ENCODE measurements at places on chromosomes 16 and 17.
A peak's percentile ranks its signal among the peaks of the same experiment; 100 is the strongest.

- DNase-seq = no peak
Measured at GRCh38 chr17:71329310-71330098, 791.3 kb upstream of the SOX9 start.

DNA sequence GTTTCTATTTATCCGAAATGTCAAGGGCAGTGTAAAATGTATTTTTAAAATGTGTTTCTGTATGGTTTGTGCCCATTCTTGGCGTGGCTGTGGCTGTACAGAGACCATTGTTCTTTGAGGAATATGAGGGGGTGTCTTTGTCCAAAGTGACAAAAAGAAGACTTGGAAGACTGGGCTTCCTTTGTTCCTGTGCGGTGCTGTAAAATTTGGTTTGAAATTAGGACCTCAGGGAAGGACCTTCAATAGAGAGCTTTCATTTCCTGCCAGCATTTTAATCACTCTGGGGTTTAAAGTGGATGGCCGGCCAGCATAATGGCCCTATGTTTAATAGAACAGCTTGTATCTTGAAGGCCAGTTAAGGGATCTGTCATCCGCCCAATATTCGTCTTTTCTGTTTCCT is 190.1 kb upstream of the TBX2 start:
- no peak for DNase-seq

DNA sequence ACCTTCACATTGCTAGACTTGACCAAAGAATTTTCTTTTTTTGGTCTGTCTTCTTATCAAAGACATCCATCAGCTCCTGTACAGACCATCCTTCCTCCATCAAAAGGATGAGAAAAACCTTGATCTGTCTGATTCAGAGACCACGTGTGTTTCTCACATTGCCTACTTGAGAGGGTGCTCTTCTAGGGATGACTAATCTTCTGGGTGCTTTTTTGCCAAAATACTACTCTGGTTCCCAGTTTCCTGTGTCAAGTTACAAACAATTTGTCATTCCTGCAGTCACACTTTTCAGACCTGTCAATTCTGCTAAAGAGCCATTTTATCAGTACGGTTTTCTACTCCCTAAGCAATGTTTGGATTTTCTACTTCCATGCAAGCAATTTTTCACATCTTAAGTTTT is 492.2 kb downstream of the CDH11 start:
- no peak for DNase-seq

DNA sequence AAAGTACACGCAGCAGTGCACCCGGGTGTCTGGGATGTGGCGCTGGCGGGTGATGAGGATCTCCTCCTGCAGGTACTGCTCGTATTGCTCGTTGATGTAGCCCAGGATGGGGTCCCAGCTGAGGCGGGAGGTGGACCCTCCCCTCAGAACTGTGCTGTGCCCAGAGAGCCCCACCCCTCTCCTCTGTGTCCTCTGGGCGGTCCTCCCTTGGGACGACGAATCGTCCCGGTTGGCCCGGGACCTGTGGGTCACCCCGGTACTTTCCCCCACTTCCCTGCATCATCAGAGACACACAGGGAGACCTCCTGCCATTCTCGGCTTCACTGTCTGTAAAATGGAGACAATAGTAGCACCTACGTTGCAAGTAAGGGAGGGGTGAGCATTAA is 4.2 kb downstream of the SEPTIN12 start:
- no peak for DNase-seq

DNA sequence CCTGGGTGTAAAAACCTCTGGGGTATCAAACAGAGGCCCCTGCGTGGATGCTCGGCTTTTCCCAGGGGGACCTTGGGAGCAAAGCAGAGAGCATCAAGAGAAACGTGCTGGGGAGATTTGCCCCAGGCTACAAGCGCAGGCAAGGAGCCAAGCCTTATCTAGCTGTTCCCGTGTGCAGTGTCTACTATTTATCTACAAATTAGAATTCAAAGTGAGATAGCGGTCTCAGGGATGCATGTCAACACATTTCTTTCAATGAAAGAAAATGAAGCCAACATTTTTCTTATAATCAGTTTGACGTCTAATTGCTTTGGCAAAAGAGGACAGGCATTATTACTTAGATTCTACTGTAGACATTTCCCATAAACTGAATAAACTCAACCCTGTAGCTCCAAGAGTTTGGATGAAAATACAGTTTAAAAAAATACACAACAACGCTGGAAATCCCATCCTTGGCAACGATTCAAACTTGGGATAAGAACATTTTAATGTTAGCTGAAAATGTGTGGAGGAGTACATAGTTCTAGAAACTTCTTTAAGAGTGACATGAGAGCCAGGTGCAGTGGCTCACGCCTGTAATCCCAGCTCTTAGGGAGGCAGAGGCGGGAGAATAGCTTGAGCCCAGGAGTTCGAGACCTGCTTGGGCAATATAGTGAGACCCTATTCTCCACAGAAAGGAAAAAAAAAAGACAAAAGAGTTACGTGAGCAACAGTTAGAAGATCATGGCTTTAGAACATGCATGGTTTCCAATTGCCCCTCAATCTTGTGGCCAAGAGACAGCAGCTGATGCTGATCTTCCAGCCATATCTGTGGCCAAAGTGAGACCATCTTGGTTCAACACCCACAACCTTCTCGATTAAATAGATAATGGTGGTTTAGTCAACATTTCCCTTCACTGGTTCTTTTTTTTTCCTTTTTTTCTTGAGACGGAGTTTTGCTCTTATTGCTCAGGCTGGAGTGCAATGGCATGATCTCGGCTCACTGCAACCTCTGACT is 7.2 kb downstream of the SPNS3 start:
- DNase-seq = no peak

DNA sequence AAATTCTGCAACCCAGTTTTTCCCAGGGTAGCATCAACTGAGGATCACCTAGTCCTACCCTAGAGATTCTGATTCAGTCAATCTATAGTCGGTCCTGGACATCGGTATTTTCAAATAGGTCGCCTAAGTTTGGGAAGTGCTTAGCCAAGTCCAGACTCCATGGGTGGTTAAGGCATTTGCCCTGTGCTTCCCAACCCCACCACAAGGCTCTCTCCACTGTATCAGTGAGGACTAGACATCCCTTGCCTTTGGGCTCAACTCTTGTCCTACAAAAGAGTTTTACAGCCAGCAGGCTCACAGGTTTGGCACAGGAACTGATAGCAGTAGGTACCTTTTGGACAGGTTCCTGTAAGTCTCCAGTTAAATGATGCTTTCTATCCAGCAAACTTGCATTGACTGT is 13.8 kb downstream of the HYDIN start:
- no peak for DNase-seq

- DNase-seq = no peak
Measured at GRCh38 chr17:41301916-41302901, at the start of gene KRTAP29-1. TSS of gene KRTAP29-1 (minus strand) at chr17:41302851. CDS start at chr17:41302851, 0 bp downstream.

- DNase-seq = no peak
Measured at GRCh38 chr17:75111777-75112335, 2.1 kb downstream of the ARMC7 start.

- DNase-seq = no peak
Measured at GRCh38 chr17:1976683-1977064, 48.5 kb downstream of the RTN4RL1 start.

DNA sequence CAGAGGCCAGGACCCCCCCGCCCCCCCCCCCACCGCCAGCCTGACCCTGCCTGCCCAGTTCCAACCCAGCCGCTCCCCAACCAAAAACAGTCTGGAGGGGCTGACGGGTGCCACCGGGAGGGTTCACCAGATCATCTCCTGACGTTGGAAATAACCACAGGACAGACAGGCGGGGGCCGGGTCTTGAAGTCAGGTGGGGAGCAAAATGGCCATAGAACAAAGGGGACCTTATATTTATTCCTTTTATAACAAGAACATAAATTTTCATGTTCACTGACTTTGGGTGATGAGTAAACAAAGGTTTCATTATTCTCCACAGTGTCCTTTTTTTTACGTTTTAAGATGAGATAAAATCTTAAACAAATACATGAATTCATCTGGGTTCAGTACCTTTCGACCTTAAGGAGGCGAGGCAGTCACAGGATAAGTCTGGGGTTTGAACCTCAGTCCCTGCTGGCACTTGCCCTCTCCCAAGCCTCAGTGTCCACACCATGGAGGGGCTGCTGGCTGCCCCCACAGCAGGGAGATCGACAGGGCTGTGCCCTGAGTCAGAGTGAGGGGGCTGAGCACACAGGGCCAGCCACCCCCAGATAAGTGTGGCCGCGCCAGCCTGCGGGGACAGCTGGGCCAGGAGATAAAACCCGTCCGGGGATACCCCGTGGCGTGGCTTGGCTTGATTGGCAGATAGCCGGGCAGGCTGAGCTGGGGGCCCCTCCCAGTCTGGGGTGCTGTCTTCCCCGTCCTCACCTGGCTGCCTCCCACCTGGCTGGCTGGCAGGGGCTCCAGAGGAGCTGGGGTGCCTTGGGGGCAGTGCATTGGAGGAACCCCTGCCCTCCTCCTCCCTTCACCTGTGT is 15.0 kb downstream of the SLC7A5 start:
- DNase-seq = no peak

GRCh38 chr17:75010683-75011400 is 1.6 kb upstream of the MRPL58 start:
- DNase-seq = no peak

- peak; percentile 89 for DNase-seq
Measured at GRCh38 chr17:42436391-42436790, 13.3 kb upstream of the CAVIN1 start.

DNA sequence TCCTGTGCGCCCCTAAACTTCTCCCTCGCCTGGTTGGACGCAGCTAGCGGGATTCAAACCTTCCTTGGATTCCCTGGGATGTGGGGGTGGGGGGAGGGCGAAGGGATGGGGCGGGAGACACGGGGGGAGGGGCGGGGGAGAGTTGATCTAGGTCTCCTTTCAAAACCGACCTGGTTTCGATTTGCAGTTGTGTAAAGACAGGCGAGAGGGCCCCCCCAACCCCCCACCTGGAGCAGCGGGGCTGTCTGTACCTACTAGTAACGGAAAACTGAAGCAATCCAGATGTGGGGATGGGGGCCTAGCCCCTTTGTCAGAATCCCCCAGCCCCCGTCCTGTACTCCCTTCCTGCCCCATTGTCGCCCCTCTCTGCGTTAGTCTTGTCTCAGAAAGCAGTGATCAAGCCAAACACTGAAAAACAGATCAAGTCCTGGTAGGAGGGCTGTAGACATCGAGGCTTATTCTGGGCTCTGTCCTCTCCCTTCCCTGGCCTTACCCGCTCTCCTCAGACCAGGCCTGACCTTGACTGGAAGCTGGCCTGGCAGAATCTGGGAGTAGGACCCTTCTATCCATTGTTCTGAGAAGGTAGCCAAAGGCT is 902 bp downstream of the DLX4 start:
- no peak for DNase-seq

- no peak for DNase-seq
Measured at GRCh38 chr16:59510008-59510424, 775.9 kb upstream of the GOT2 start.

DNA sequence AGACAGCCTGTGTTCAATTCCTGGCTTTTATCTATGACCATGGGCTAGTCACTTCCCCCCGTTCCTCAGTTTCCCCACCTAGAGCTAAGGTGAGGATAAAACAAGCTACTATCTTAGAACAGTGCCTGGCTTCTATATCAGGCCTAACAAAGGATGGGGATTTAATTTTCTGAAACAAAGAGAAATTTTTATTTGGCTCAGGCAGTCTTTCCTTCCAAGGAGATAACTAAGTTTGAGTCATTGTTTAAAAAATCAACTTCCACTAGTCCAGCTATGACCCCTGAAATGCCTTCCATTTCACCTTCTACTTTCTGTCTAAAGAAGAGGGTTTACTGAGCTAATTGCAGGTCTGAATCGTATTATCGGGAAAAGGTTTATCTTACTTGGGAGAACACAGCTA is 99.0 kb downstream of the CMIP start:
- no peak for DNase-seq

GRCh38 chr16:4500272-4500671 is 24.1 kb downstream of the HMOX2 start:
- no peak for DNase-seq

DNA sequence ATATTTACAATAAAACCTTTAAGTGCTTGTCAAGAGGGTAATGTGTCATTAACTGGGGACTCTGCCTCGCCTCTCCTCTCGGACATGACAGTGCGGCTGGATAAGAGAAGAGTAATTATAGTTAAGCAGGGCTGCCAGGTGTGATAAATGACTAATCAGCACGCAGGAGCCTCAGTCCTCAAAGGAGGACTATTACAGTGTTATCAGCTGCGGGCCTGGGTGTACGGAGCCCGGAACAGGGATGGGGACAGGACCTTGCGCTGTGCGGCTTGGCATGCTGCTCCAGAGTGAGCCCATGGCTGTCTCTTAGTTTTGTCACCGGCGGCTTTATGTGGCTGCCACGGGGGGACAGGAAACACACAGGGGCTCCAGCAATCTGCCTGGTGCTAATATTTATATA is 607.2 kb downstream of the MAF start:
- no peak for DNase-seq

DNA sequence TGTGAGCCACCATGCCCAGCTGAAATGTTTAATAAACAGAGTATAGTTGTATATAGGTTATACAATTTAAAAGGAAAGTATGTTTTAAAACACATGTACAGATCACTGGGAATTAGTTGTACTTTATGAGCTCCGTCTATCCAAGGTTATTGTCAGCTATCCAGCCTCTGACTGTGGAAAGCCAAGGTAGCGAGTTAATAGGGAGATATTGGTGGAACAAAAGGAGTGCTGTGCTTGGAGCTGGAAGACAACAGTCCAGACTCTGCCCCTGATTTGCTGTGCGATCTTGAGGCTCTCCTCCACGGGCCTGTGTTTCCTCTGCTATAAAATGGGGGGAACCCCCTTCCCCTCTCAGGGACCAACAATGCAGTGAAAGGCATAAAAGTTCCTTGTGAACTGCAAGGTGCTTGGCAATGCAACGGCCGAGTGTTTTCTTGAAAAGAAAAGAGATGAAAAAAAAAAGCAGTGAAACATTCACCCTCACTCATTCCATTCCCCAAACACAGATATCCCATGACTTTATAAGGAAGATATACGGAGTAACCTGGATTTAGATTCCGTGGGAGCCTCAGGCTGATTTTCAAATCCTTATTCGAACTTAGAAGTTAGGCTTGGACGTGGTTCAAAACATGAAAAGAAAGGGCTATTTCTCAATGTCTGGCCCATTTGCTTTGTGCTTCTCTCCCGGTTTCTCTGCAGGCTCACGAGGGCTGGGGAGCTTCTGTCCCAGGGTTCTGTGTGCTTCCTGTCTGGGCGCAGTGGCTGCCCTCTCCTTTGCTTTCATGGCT is 34.1 kb downstream of the CUEDC1 start:
- no peak for DNase-seq
